Stimulated activated naive CD8-positive, alpha-beta T cell treated with anti-CD3 and anti-CD28 coated beads, Interleukin-15, Interleukin-2, amounts not matched to agents 100 U/mL and 50 U/mL, for 24 hours (primary cell): ENCODE measurements at places on chromosomes 4 and X.

- no peak for DNase-seq
Measured at GRCh38 chr4:42344309-42344708, 53.0 kb upstream of the SHISA3 start.

- no peak for DNase-seq
Measured at GRCh38 chr4:183546376-183546775, 41.5 kb downstream of the ING2 start.

GRCh38 chr4:184653650-184654049, 4.1 kb downstream of the PRIMPOL start:
- no peak for DNase-seq

DNA sequence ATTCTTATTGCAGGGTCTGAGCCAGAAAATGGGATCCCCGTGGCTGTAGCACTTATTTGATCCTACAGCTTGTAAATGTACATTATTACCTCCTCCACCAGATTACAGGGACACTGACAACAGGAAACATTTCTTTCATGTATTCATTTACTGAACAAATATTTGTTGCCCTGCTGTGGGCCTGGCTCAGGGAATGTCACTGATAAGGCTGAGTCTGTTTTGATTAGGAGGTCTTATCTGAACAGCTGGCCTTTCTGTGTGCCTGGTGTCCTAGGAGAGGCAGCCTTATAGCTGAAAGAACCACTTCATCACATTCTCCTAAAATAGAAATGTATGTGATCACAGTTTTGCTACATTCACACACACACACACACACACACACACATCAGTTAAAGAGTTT, 45.5 kb upstream of the PROM1 start:
- DNase-seq, result no peak

DNA sequence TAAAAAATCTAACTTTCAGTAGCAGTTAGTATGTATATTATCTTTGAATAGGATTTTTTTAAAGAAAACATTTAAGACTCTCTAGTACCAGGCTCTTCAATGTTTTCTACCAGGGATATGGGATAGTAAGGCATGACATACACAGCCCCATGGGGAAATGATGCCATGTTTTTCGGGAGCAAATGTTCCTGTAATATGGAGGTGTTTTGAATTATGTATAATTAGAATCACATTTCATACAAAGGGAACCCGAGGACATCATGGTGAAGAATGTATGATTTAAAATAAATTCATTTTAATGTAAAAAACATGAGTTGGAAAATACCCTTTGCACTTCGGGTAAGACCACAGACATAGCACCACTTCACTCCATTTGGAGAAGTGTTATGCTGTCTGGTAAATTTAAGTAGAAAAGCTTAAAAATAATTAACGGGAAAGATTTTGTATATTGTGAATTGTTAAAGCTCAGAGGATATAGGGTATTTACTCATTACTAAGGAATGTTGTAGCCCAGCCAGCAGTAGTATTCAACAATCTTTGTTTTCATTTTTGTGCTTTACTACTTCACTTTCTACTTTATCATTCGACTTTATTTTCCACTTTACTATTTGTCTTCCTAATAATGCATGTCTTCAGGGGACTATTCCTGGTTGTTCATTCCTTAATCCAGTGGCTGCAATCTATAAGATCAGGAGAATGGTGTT, 2050.7 kb downstream of the ARAP2 start:
- no peak for DNase-seq

DNA sequence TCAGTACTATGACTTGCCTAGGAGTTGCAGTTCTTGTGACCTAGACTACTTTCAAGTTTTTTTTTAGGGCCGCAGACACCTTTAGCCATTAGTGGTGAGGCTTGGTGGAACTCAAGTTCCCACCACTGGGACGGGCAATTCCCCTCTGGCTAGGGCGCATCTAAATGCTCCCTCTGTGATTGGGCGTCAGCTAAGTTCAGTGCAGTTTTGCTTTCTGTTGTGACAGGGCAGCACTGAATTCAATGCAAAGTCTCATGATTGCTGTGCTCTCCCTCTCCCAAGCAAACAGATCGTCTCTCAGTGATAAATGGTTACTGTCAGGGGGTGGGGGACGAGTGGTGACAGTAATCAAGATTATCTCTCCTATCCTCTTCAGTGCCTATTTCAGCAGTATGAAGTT, 52.7 kb upstream of the FRMPD3 start:
- DNase-seq, result no peak

- no peak for DNase-seq
Measured at GRCh38 chr4:123449362-123449761, 52.8 kb downstream of the SPRY1 start.

- DNase-seq, result no peak
Measured at GRCh38 chr4:185958094-185958747, 110.7 kb upstream of the TLR3 start.

- DNase-seq, result no peak
Measured at GRCh38 chr4:10056334-10057022, 35.2 kb upstream of the SLC2A9 start.

GRCh38 chrX:68647156-68647957, at the start of gene STARD8:
Gene STARD8, plus strand, starts transcription at chrX:68647666. Its CDS starts 217 bp downstream, at chrX:68647883.
- DNase-seq, result no peak

DNA sequence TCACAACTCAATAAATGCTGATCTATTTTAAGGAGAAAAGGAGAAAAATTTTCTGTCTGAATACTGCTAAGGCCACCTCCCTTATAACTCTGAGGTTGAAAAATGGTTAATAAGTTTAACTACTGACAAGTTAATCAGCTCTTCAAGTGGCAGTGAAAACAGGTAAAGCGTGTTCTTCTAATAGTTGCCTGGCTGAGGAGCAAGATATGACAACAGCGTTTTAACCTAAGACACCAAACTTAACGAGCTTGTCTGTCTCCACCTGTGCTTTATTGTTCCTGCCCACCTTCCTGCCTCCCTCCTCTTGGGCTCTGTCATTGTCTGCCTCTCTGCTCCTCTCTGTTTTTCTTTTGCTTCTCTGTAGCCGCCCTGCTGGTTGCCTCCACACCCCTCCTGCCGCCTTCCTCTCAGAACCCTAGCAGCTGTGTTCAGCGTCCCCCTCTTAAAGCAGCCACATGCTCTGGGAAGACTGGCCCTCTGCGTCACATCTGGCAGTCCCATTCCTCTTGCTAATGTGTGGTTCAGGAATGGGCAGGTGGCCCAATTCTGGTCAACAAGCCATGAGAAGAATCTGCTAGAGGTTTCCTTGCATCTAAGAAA, 4.3 kb upstream of the TSPAN5 start:
- peak; percentile 37 for DNase-seq

- no peak for DNase-seq
Measured at GRCh38 chr4:23890369-23891063, 669 bp upstream of the PPARGC1A start.

DNA sequence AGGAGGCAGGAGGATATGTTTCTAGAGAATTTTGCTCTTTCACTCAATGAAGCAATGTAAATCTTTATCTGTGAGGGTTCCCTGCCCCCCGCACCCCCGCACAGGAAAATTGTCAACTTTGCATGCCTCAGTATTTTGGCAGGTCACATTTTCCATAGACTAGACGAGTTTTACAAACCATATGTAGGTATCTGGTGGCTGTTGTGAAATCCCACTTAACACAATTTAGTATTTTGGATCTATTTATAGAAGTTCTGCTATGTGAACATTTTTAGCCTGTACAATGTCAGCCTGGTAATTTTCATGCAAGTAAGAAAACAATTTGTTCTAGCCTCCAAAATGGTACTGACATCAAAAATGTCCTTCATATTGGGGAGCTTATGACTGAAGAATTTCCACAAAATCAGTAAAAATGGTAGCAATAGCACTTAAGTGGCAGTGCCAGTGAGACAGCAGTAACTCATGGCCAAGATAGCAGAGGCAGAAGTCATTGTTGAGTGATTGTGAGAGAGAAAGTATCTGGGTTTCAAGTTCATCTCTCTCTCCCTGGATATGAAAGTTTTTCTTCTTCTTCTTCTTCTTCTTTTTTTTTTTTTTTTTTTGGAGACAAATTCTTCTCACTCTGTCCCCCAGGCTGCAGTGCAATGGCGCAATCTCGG, 12.4 kb upstream of the FRYL start:
- DNase-seq, result peak; percentile 37

DNA sequence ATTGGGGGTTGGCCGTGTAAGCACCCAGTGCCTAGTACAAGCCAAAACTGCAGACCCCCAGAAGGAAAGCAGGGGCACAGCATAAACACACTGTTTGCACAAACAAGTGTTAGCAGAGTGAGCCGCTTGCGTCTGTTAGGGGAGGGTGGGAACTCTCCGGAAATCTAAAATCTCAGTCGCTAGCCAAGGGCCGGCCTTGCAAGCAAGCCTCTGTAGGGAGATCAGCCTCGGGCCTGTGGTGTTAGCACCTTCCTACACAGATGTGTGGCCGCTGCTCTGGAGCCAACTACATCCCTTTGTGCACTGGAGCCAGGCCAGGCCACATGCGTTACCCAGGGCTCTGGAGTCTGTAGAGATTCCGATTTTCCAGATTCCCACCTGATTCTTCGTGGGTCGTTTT, 67.1 kb downstream of the GPR143 start:
- no peak for DNase-seq

DNA sequence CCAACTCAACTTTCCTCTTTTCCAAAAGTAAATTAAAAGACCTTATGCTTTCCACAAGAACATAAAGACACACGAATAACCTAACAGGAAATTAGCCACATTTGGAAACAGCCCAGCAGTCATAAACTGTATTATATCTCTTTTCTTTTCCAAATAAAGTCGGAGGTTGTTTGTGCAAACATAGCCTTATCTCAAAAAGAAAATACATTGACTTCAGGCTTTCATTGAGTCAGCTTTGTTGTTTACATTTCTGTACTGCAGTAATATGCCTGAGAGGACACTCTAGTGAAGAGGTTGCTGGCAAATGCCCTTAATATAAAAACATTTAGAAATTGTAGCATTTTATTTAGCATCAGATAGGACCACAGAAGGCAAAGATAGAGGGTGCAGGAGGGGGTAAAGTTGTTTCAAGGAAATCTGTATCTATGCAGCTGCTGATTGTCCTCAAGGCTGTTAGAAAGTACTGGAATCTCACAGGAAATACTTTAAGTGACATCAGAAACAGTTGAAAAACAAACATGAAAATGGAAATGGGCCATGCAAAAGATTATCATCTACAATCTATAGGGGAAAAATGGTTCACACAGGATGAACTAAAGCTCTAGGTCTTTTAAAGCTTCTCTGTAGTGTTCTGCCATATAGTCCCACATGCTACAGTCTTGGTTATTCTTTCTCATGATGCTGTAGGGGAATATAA, 14.5 kb downstream of the LNX1 start:
- DNase-seq, result no peak

GRCh38 chr4:138736362-138736761, 279.2 kb upstream of the NOCT start:
- no peak for DNase-seq

GRCh38 chrX:81259020-81259713, 57.3 kb downstream of the SH3BGRL start:
- DNase-seq, result no peak

GRCh38 chrX:39787999-39788398, 309.8 kb downstream of the BCOR start:
- no peak for DNase-seq

DNA sequence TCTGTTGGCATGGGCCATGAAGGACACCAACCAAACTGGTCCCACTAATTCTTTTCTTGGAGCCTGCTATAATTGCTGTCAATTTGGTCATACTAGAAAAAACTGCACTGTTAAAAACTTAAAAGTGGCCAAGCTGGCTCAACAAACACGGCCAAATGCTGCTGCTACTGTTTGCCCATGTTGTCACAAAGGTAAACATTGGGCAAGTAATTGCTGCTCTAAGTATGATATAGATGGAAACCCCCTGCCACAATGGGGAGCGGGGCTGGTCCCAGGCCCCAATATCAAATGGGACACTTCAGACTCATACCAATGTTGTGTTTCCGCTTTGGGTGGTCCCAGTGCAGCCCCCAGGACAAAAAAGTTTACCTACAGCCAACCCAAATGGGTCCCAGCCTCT, 52.1 kb downstream of the SPIN3 start:
- DNase-seq, result no peak

- DNase-seq, result no peak
Measured at GRCh38 chr4:140344621-140345020, 28.8 kb upstream of the SCOC start.

DNA sequence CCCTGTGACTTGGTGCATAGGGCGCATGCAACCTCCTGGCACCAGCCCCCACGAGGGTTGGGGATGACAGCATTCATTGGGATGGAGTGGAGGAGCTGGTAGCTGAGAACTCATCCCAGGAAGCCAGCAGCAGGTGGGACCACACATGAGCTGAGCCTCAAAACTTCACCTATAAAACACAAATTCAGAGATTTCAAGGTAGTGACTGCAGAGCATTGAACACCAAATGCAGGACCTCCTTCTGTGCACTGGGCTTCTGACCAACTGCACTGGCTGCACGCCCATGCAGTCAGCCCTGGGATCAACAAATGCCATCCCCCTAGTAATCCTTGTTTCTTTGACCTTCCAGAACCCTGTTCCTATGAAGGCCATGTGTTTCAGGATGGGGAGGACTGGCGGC, 197.8 kb downstream of the FRAS1 start:
- DNase-seq, result no peak

DNA sequence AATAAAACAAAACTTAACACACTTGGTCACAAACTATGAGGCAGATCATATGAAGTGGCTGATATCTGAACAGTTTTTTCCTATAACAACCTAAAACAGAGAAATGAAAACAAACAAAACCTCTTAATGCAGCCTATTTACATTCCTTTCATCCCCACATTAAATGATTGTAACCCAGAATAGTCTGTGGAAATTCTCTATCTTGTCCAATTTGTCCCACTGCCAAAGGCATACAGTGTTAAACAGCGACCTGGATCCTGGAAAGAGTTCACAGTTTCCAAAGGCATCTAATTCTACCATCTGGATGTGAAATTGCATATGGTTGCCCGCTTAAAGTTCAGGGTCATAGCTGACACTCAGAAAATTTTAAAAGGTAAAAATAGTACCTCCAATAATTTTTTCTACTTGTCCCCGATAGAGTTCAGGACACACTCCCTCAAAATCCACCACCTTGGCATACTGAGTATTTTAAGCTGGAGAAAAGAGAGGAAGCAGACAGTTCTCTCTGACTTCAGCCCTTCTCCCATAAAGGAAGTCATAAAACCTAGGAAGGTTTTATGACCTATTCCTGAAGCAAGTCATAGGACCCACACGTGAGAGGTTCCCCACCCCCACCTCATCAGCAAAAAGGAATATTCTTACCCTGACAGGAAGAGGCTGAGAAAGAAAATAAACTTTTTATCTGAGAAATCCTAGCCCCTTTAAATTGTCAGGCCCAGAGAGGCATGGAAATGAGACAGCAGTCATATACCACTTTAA, 270.2 kb downstream of the PAPSS1 start:
- DNase-seq, result no peak

- DNase-seq, result no peak
Measured at GRCh38 chr4:39232100-39232499, 49.8 kb downstream of the WDR19 start.

DNA sequence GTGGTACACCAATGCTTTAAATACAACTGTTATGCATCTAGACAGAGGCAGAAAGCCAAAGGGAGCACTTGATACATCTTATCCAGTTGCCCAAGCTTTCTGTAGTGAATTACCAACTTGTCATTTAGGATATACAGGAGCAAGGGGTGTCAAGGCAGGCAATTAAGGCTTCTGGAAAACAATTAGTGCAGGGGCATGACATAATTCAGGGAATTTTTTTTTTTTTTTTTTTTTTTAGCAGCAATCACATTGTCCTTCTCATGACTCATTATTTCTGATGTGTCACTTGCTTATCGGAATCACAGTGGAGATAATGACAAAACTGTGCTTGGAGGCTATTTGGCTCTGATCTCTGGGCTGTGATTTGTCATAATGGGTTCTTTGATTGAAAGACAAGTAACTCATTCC, 259.5 kb downstream of the ARHGAP24 start:
- DNase-seq, result no peak
